Left lobe of liver (tissue), 2 donors: ENCODE measurements at places on chromosomes 6 and 20.
A peak's percentile ranks its signal among the peaks of the same experiment; 100 is the strongest.

DNA sequence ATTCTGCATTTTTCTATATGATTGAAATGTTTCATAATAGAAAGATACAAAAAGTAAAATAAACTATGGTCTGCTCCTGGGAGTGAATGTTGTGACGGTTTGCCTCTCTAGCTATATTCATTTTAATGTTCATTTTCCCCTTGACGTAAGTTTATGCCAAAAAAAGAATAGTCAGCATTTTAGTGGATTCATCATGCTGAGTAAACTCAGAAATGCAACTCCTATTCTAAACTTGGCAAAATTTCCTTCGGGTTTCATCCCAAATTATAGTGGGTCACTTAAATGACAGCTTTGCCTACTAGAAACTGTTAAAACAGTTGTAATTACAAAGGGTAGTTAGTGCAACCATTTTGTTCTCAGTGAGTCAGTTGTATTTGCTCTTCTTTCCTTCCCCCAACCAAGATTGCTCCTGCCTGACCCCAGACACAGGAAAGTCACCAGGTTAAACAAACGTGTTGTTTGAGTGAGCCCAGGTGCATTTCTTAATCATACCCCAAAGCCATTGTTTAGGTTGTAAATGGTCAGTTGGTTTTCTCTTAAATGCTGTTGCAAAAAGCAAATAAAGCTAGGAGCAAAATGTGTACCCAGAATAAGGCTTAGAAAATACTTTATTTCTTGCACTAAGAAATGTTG is 482.3 kb upstream of the SOX4 start:
- DNase-seq = peak; percentile 48

DNA sequence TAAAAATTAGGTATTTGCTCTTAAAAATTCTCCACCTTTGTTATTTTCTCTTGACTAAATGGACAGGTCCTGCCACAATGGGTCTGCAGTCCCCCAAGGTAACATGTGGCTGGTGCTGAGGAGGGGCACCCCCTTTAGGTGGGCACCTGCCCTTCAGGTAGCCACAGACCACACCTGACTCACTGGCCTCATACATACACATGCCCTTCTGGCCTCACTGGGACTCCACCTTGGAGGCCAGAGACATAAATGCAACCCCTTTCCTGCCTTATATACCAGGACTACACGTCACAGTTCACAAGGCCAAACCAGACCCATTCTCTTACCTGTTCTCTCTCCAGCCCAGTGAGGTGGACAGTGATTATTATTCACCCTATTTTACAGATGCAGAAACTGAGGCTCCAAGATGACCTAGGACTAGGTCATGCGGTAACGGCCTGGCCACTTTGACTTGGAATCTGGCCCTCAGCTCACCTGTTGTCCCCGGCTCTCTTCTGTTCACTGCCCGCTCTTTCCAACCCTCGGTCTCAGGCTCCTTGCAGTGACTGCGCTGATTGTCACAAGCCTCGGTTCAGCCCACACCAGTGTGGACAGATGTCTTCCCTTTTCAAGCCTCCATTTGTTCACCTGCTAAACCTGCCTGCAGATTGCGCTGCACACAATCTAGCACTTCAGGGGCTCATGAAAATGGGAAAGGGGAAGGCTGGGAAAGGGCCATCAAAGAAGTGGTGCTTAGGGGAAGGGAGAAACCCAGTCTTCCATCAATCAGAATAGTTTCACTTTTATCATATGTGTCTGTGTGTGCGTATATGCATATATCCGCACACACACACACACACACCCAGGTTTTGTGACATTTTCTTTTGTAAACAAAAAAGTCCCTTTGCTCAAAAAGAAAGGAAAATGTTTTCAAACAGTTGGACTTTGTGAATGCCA is 121.7 kb downstream of the BCAS1 start:
- DNase-seq = no peak

DNA sequence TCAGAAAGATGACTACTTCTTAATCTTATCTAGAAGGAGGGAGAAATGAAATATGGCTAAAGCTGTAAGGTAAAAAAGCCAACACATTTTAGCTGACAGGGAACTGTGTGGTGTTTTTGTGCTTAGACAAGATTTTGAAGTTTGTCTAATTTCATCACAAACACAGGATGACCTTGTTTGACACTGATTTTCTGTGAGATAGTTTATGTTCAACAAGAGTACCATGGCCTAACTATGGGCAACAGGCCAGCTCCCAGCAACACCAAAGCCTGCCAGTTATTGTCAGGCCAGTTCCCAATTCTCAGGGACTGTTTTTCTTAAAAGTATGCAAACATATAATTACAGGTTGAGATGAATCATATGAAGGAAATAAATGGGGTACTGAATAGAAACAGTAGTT is 5.5 kb upstream of the ABCF1 start:
- peak; percentile 85 for DNase-seq

DNA sequence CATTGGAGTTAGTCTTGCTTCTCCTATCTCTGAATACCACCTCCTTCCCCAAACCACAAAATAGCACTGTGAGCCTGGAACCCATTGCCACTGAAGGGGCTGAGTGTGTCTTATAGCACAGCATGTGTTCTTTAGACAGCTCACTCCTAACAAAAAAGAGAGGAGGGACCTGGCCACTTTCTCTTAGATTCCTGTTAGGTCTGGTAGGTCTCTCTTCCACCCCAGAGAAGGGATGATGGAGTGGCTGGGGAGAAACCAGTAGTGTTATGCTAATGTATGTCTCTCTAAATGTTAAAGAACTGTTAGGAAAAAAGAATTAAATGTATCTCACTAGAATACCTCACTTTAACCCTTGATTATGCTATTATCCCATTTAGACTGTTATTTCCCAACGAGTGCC is 340.3 kb downstream of the EPHA7 start:
- DNase-seq = no peak

DNA sequence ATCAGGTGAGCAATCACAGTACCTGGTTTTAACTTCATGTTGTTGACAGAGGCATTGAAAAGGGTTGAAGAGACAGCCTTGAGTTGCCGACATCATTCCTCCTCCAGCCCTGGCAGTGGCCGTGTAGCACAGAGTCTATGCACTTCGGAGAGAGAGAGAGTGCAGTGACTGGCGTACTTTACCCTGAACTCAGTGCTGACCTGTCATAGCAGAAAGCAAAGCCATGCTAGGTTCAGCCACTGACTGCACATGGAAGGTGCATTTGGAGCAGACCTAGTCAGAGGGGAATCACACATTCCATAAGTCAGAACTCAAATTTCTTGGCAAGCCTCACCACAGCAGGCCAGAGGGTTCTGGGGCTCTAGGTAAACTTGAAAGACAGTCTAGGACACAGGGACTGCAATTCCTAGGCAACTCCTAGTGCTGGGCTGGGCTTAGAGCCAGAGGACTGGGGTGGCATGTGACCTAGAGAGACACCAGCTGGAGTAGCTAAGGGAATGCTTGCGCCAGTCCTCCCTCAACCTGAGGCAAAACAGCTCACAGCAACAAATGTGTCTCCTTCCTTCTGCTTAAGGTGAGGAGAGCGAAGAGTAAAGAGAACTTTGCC is 69.1 kb downstream of the ELOVL4 start:
- DNase-seq = peak; percentile 90

DNA sequence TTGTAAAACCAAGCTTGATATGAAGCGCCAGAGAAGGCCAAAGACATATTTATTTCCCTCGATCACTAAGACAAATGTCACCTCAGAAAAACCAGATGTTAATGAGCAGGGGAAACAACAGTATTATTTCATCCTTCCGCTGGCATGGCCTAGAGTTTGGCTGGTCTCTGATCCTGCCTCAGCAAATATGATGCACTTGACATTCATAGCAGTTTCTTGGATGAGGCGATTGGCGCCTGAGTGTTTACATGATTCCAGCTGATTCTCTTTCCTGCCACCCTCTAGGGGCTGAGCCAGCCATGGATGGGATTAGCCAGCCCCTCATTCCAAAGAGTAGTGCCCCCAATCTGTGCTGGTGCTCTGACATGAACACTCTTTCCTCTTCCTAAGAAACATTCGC is 67.9 kb downstream of the STMND1 start:
- no peak for DNase-seq

- DNase-seq = no peak
These were observed 160.0 kb upstream of the PLN start for GRCh38 chr6:118387921-118388701.

GRCh38 chr6:143940011-143940597 is 68.0 kb downstream of the PLAGL1 start:
- DNase-seq = no peak

DNA sequence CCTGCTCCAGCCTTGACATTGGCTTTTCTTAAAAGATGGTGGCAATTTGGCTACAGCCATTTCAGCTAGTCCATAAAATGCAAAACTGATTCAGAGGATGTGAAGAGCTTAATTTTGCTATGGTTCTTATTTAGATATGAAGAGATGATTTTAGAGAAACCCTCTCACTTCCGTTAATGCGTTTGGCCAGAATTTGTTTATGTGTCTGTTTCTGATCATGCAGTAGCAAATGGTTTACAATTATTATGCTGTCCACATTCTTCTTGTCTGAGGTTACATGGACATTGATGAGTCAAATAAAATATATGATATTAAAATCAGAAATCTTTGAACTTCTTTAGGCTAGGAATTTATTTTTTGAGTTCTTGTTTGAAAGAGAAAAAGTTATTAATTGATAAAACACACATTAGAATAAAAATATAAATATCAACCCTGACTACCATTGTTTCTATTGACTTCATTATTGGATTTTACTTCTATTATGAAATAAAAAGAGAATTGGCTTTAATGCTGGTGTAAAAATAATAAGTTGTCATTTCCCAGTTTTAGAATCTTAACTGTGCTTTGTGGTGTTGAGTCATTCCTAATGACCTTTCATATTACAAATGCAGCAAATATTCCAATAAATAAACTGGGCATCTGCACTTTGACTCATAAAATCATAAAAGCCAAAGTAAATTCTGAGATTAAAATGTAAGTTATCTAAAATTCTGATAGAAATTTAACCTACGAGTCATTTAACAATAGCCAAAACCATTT is 1286.0 kb upstream of the GJE1 start:
- no peak for DNase-seq

DNA sequence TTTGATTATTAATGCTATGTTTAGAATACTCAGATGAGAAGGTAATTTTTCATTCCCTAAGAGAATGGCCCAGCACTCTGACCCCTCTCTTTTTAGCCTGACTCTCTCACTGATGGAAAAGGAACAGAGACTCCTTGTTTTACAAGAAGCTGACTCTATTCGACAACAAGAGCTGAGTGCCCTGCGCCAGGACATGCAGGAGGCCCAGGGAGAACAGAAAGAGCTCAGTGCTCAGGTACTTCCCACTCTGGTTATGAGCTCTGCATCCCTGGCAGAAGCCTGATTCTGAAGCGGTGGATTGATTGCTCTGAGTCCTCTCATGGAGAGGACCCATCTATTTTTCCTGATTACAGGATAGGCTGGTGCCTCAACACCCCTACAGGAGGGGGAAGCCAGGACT is 33.0 kb downstream of the C20orf173 start:
- no peak for DNase-seq

DNA sequence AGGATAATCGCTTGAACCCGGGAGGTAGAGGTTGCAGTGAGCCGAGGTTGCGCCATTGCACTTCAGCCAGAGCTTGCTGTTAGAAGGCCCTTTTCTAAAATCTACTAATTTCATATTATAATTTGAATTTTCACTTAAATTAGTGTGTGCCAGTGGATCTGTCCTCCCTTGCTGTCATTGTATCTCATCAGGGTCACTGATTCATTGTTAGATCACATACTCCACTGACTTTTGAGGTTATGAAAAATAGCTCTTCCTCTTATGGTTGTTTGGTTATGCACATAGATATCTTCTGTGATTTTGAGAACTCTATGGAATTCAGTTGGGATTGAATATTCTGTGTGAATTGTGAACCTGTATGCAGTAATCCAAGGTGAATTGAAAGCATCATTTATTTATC is 53.1 kb upstream of the TULP4 start:
- DNase-seq = no peak

DNA sequence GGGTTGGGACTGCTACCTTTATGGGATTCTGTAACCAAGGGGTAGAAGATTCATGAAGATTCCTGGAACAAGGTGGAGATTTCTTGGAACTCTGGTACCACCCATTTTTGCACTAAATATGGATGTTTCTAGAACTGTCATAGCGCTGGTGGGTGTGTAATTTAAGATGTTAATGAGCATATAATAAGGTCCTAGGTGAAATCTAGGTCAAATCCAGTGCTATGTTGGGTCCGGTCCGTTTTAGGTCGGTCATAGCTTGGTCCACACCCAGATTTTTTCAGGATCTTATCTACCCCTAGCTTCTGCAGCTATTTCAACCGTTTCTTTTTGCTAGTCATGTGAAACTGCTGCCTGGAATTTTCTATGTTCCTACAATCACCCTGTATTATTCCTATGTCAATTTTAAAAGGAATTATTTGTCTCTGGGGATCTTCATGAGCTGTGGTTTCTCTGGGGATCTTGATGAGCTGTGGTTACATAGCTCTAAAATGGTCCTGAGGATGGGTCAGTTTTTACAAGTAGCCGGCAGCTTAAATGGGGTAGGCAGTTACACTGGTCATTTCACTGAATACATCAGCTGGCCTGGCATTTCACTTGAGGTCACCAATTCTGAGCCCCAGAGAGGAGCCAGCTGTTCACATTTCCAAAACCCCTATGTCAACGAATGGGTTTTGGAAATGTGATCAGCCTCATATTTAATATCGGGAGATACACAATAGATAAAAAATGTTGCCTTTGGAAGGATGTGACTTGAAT is 652.3 kb upstream of the FLRT3 start:
- no peak for DNase-seq

DNA sequence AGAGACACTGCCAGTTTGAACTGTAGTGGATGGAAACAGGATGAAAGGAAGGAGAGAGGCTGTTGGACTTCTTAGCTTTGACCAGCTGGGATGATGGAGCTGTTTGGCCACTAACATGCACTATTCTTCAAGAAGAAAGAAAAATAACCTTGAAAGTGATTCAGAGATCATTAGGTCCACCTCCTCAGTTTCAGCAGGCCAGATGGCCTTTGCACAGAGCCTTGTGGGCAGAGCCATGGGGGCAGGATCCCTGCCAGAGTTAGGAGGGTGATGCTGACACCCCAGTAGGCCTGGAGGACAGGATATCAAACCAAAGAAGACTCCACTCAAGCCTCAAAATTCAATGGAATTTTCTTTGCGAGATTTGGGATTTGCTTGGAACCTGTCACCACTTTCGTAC is 74.5 kb upstream of the TMEM181 start:
- no peak for DNase-seq

DNA sequence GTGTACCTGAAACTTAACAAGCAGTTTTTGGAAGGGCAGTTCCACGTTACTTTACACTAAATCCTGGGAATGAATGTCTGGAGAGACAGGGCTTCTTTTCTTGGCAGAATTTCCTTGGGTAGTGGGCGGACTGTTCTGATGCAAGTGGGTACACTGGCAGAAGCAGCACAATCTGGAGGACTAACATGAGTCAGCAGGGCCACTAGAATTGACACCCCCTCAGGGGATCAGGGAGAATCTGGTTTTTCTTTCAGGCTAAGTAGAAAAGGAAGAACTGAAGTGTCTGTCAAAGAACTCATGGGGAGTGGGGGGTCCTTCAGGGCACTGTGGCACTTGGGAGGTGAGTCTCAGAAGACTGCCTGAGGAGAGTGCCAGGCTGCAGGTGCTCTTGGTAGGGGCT is 34.6 kb downstream of the PANK2 start:
- no peak for DNase-seq

- no peak for DNase-seq
These were observed 23.8 kb upstream of the FBXO9 start for GRCh38 chr6:53041356-53041755.
